ENCODE measurements at places on chromosomes 16 and 17.

GRCh38 chr16:88374736-88375135 is 8.0 kb upstream of the ZNF469 start:
- no peak for DNase-seq

- DNase-seq, result no peak
These were observed 50.5 kb downstream of the CACNG5 start for GRCh38 chr17:66885417-66885816.

DNA sequence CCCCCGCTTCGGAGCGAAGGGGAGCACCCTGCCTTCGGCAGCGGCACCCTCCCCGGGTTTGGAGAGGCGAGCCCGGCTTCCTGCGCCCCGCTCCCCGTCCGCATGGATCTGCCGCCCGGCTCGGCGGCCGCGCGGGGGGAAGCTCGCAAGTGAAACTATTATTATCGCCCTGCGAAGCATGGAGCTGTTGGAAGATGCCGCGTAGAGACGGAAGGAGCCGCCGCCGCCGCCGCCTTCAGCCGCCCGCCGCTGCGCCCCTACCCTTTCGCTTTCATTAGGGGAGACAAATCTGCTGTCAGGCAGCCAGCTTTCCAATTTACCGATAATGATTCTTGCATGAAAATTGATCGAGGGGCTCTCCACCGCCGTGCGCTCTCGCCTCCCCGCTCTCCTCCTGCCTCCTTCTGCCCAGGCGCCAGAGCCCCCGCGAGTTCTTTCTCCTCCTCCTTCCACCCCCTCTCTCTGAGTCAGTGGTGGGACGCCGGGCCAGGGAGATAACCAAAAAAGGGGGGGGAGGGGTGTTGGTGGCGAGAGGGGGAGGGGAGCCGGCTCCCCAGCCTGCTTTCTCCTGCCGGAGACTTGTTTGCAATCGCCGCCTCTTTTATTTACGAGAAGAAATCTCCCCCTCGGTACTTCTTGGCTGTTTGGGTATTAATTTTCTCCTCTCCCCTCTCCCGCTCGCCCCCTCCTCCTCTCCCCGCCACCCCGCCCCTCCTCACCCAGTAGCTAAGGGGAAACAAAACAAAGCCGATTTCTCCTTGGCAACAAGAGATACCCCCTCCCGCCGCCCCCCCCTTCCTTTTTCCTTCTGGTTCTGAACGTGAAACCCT is 58.0 kb upstream of the GSE1 start:
- peak; percentile 92 for DNase-seq

DNA sequence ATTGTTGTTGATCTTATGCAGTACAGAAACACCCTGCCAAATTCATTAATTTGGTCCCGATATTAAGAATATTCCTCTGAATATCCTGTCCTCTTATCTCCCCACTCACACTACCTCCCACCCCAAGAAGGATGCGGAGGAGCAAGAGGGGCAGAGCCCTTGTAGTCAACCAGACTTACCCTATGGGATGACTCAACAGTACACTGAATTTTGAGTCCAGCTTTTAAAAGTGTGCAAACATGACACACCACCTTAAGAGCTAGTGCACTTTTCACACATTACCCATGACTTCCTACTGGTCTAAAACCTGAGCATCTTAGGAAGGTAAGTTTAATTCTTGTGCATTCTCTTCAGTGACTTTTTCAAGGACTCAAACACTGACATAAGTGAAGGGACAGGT is 9.5 kb downstream of the USP22 start:
- peak; percentile 15 for DNase-seq

- DNase-seq, result no peak
These were observed 2.8 kb downstream of the GRB7 start for GRCh38 chr17:39740357-39741111.

GRCh38 chr17:42113293-42114069 is 967 bp upstream of the DHX58 start:
- no peak for DNase-seq

GRCh38 chr17:28743243-28744103 is at the start of gene TRAF4:
TRAF4 (plus strand) TSS chr17:28744011; CDS start chr17:28744113, 102 bp downstream.
- DNase-seq, result peak; percentile 86

- peak; percentile 43 for DNase-seq
These were observed 170.8 kb upstream of the FAM20A start for GRCh38 chr17:68771867-68772515.

DNA sequence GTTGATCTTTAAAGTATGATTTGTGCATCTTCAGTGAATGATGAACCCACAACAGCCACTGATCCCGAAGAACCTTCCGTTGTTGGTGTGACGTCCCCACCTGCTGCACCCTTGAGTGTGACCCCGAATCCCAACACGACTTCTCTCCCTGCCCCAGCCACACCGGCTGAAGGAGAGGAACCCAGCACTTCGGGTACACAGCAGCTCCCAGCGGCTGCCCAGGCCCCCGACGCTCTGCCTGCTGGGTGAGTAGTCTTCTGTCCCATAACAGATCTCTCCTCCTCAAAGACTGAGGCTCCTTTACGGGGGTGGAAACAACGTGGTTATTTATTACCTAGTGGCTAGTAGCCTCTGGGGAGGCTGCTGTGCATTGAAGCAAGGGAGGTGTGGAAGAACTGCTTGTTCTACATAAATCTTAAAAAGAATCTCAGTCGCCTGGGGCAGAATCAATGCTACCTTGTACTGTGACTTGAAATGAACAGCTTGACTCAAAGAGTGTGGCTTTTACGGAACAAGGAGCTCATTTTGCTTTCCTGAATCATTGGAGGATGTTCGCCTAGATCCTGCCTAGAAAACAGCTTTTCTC is 63.0 kb upstream of the CLEC18A start:
- no peak for DNase-seq

DNA sequence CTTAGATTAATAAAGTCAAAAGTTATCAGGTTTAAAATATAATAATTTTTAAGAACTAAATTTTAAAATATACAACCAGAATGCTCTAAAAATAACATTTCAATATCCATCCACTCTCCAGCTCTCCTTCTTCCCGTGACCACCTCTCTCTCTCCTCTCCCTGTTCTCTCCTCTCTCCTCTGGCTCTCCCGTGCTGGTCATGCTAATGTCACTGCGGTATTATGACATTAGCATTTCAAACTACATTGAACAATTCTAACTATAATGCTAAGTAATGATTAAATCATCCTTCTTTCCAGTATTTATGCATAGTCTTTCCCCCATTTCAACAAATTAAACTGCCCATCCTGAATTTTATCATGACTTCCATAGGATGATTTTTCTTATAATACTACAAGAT is 154.7 kb downstream of the CEP112 start:
- DNase-seq, result no peak

- DNase-seq, result no peak
These were observed 583.6 kb upstream of the CDH5 start for GRCh38 chr16:65782611-65783600.

DNA sequence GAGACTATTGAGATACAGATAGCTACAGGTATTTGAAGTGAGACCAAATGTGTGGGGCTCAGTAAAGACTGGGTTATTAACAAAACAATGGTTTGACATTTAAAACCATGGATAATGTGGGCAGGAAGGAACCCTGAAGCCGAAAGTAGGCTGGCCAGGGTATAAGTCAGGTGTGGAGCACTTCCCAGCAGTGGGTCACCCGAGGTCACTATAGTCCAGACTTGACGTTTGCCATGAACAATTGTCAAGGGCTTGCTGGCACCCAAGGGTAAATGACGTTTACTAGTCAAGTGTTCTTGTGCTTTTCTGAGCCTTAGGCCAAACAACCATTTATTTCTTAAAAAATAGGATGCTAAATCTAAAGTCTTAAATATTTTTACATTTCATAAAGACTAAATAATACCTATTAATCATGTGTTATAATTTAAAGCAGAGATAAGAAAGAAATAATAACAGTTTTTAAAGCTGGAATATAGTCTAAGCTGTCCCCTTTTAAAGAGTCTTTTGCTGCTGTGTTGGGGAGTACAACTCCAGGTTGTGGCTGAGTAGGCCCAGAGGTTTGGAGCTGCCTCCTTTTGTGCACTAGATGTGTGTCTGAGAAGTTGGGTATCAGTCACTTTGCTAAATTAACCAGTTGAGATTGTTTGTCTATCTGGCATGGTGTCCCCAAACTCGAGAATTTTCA is 15.7 kb downstream of the ALDH3A2 start:
- DNase-seq, result no peak

GRCh38 chr16:46937536-46937935 is 35.9 kb downstream of the DNAJA2 start:
- DNase-seq, result no peak

GRCh38 chr17:32206861-32207260 is 58.8 kb upstream of the RHBDL3 start:
- DNase-seq, result no peak

GRCh38 chr17:82786427-82786826 is 34.6 kb downstream of the TBCD start:
- DNase-seq, result no peak

DNA sequence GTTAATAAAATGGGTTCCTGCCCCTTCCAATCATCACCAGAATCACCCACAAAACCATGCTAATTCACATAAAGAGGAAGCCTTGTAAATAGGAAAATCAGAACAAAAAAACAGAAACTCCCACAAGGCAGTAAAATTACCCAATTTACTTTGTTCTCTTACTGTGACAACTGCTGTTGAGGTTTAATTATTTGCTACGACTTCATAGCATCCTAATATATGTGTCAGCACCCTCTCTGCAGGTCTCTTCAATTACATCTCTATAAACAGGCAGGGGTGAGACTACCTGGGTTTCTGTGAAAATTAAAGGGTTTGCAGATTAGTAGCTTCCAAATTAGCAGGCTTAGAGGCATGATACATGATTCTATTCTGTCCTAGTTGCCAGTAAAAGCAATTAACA is 2.7 kb downstream of the WDR59 start:
- DNase-seq, result no peak

- no peak for DNase-seq
These were observed 951 bp downstream of the GPS1 start for GRCh38 chr17:82052638-82053059.

GRCh38 chr17:63555500-63556156 is 5.4 kb downstream of the DCAF7 start:
- no peak for DNase-seq

- DNase-seq, result no peak
These were observed 179.3 kb downstream of the FOXL1 start for GRCh38 chr16:86757704-86758040.

DNA sequence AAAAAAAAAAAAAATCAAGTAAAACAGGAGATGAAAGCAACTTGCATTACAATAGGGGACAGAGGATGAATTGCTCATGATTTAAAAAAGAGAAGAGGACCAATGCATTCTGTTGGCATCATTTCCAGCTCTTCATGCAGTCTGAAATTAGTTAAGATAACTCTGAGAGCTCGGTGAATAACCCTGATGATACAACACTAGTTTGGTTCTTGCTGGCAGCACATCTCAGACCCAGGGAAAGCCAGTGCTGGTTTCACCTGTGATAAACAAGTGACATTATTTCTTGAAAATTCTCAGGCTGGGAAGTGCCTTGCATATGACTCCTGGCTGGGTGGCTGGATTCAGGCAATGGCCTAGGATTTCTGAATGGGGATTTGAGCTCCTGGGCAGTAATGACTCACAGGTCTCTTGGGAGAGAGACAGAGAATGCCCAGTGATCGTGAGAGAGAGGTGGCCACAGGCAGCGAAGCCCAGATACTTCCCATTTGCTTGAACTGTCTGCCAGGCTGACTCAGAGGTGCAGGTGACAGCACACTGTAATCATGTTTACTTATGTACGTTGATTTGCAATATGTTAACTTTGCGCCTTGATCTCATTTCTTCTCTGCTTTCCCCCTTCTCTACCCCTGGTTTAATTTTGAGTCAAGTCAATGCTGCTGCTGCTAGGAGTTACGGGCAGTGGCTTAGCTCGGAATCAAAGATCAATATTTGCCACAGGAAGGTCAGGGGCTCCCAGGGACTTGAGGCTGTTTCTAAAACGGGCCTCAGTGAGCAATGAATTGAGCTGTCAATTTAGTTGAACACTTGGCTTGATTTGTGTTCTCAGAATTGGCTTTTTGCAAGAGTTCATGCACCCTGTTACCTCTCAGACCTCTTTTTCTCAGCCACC is 27.1 kb downstream of the ARSG start:
- DNase-seq, result no peak

GRCh38 chr16:13269905-13270528 is 368.6 kb downstream of the SHISA9 start:
- no peak for DNase-seq

DNA sequence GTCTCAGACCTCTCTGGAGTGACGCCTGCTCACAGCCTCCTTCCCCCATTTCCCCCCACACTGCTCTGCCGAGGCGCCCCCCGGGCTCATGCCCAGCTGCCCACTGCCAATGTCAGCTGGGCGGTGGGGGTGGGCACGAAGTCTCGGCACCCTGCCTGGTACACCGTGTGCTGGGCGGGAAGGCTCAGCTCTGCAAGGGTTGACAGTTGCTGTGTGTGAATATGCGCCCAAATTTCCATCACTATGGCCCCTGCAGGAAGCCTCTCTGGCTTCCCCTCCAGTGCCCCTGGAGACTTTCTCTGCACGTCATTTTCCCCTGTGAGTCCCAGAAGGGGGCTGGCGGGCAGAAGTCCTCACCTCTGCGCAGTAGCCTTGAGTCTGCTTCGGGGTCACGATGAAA is 11.6 kb upstream of the CAMKK1 start:
- no peak for DNase-seq

DNA sequence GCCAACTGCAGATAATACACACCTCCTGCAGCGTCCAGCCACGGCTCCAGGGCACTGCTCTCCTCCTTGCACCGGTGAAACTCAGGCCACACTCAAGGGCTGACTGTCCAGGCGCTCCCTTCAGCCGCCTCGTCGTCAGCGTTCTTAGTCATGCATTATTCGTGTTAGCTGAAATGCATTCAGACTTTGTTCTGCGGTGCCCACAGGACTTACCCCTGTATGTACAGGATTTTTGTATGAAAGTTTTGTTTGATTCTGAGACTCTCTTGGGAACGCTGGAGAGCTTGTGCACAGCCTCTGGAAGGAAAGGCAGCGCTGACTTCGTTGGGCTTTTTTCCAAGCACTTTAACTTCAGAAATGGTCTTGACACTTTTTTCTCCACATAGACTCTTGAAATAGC is 22.1 kb downstream of the CIBAR2 start:
- no peak for DNase-seq

- DNase-seq, result no peak
These were observed 132.3 kb downstream of the PCTP start for GRCh38 chr17:55883149-55883548.

GRCh38 chr16:79201436-79201835 is 399.1 kb downstream of the MAF start:
- no peak for DNase-seq

GRCh38 chr17:75754378-75755204 is 10.4 kb downstream of the GALK1 start:
- DNase-seq, result no peak

DNA sequence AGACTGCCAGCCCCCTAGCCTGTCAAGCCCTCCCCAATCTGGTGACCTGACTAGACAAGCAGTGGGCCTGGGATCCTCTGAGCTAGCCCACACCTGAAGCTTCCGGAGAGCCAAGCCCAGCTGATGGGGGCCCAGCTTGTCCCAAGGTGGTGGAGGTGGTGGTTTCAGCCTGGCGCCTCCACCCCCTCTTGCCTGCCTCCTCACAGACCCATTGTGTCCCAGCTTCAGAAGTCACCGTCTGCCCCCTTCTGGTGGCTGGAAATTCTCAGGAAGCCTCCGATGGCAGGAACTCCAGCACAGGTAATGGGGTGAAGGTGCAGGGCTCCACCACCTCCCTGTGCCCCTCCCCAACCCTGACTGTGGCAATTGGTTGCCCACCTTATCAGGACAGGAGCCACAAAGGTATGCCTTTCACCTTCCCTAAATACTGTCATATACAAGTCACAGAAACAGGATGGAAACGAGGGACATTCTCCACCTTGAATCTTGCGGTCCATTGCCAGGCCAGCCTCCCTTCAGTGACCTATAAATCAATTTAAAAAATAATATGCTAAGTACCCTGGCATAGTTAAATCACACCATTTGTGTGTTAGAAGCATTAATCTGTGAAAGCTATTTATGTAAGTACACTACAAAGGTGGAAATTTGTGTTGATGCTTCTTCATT is 66.0 kb upstream of the ZNF423 start:
- DNase-seq, result peak; percentile 50
